ENCODE measurements at places on chromosomes 5 and 9. TPM values are rescaled to one million over a fixed set of nuclear protein-coding genes. Genes with fewer than 3 reads are reported as not detected.

DAPK1 gene
- total RNA-seq = 196 TPM

DNA sequence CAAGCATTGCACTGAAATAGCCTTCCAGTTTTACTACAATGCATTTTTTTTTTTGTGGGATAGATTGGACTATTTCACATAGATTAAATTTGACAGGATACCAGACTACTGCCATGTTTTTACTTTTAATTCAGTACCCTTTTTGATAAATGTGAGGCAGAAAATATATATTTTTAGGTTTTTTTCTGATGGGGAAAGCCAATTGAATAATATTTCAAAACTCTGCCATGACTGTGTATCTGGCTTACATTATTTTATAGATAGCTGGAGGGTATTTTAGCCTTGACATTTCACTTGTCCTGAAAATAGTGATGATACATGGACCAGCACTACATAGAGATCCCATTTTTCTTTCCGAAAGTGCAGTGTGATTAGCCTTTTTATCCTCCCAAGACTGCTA is 133.5 kb upstream of the PRR16 start:
- H3K4me1 ChIP-seq = no peaks in the 10 kb centered on the region
- DNase-seq = no peak
- no peaks in the 10 kb centered on the region for H3K27me3 ChIP-seq
- H3K36me3 ChIP-seq = no peaks in the 10 kb centered on the region
- no peak overlapping the region for H3K4me3 ChIP-seq

DMRTA1 gene
- total RNA-seq = 1.7 TPM

- no peaks in the 10 kb centered on the region for H3K4me1 ChIP-seq
- no peaks in the 10 kb centered on the region for H3K27me3 ChIP-seq
- no peaks in the 10 kb centered on the region for H3K36me3 ChIP-seq
- no peak overlapping the region for H3K27ac ChIP-seq
- no peak for DNase-seq
- H3K4me3 ChIP-seq = no peak overlapping the region
These were observed 1429.8 kb upstream of the CDH9 start for GRCh38 chr5:28468166-28468565.

PCDHA1 gene
- total RNA-seq = not detected

GRCh38 chr5:175652741-175653663 is 4.9 kb upstream of the HRH2 start:
- peaks cover 26% of the 10 kb centered on the region for H3K4me1 ChIP-seq
- H3K27ac ChIP-seq = no peak overlapping the region
- H3K36me3 ChIP-seq = no peaks in the 10 kb centered on the region
- peaks cover 33% of the 10 kb centered on the region for H3K27me3 ChIP-seq
- no peak for DNase-seq

Measured in lower lobe of right lung (tissue), 2 donors.